Immature natural killer cell (primary cell): ENCODE measurements at places on chromosomes 2 and 18. TPM values are rescaled to one million over a fixed set of nuclear protein-coding genes. Genes with fewer than 3 reads are reported as not detected.

Gene TRIM43
- not detected for polyA plus RNA-seq

Gene CXCR1
- polyA plus RNA-seq = 13.0 TPM

Gene CTAGE1
- polyA plus RNA-seq = not detected

Gene MYOM1
- polyA plus RNA-seq = not detected

Gene MYL12A
- polyA plus RNA-seq = 3,144 TPM

Gene PLGLB1
- polyA plus RNA-seq = 0.52 TPM
